ENCODE measurements at places on chromosomes 1 and 21.

DNA sequence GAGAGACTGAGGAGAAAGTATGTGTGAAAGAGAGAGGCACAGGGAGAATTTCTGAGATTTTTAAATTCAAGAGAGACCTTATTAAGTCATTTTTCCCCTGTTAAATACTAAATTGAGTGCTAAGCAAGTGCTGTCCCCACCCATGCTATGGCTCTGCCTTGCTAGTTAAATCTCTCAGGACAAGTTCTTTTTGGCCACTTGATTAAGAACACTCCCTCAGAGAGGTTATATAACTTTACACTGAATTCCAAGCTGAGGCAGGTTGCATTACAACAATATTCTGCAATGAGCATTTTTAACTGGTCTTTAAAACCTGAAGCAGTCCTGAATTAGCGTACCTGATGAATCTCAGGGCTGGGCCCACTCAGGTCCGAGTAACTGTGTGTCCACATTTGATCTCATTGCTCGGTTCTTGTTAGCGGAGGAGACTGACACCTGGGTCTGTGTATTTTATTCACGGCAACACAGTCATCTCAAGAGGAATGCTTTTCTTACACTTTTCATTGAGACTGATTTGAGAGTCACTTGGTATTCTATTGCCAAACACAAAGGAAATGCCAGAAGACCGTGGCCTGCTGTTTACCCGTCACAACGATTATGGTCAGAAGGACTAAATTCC is 187.6 kb upstream of the ST6GALNAC5 start:
- no peak for DNase-seq

- peak; percentile 95 for DNase-seq
These were observed 58.1 kb downstream of the PRKCZ start for GRCh38 chr1:2108213-2108876.

- no peak for DNase-seq
These were observed 243.8 kb downstream of the MATN1 start for GRCh38 chr1:30479575-30479974.

DNA sequence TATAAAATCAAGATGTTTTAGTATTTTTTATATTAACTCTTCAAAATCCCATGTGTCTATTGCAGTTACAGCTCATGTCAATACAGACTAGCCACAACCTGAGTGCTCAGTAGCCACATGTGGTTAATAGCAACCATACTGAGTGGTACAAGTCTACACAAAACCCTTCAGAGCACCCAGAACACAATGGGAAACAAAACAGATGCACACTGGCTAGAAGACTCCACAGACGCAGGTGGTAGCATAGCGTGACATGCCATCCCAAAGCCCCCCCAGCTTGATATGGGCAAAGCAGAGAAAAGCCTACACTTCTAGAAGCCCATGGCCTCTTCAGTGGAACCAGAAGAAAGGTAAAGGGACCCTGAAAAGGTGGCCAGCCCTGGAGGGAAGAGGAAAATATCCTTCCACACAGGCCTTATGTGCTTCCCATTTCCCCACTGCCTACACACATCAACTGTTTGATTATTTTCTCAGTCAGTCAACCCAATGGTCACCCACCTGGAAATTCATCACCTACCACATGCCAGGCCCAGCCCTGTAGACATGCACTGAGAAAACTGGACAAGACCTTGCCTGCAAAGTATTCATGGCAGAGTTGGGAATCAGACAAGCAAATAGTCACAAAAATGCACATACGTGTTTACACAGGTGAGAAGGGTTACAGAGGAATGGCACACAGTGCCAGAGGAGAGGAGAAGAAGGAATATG is 175.0 kb downstream of the VAV3 start:
- DNase-seq: no peak

- DNase-seq: no peak
These were observed 30.9 kb upstream of the PIGK start for GRCh38 chr1:77250126-77250525.

- DNase-seq: no peak
These were observed 37.2 kb downstream of the PBX1 start for GRCh38 chr1:164596172-164596571.

DNA sequence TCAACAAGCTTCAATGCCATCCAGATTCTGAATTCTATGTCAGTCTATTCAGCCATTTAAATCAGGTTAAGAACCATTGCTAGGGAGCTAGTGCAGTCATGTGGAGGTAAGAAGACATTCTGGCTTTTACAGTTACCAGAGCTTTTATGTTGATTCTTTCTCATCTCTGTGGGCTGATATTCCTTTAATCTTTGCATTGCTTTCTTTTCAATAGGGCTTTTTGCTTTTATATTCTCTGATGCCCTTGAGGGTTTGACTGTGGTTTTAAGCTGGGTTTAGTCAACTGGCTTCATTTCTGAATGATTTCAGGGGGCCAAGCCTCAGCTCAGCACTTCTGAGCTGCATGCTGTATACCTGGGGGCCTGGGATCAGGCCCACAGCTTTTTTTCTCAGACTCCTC is 51.0 kb upstream of the GORAB start:
- no peak for DNase-seq

DNA sequence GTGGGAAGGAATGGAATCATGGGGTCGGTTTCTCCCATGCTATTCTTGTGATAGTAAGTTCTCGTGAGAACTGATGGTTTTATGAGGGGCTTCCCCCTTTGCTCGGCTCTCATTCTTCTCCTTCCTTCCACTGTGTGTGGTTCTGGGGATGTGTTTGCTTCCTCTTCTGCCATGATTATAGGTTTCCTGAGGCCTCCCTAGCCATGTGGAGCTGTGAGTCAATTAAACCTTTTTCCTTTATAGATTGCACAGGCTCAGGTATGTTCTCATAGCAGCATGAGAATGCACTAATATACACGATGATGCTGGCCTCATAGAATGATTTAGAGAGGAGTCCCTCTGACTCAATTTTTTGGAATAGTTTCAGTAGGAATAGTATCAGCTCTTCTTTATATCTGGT is 195.4 kb upstream of the IVNS1ABP start:
- no peak for DNase-seq

GRCh38 chr1:193309936-193310475 is 123.6 kb upstream of the B3GALT2 start:
- DNase-seq: no peak

DNA sequence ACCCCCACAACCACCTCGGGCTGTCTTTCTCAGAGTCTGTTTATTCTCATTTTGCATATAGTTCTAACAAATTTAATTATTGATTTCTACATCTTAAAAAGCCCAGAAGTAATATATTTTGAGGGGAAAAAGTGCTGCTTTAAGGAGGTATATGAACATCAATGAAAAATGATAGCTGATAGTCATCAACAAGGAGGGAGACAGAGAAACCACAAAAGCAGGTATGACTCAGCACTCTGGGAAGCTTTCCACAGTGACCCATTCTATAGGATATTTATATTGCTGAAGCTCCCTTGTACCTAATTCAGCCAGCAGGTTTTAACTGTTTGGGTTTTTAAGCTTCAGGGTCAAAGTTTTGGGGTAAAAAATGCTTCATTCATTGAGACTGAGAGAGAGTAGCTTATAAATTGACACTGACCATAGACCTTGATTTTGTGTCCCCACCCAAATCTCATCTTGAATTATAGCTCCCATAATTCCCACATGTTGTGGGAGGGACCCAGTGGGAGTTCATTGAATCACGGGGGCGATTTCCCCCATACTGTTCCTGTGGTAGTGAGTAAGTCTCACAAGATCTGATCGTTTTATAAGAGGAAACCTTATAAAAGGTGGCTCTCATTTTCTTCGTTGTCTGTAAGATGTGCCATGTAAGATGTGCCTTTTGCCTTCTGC is 27.4 kb downstream of the VANGL1 start:
- DNase-seq: no peak

GRCh38 chr21:28604946-28605537 is 387.6 kb downstream of the LTN1 start:
- DNase-seq: no peak

- no peak for DNase-seq
These were observed 7.6 kb downstream of the EPHX4 start for GRCh38 chr1:92037400-92037799.

GRCh38 chr1:29835874-29836273 is 599.6 kb downstream of the PTPRU start:
- no peak for DNase-seq

DNA sequence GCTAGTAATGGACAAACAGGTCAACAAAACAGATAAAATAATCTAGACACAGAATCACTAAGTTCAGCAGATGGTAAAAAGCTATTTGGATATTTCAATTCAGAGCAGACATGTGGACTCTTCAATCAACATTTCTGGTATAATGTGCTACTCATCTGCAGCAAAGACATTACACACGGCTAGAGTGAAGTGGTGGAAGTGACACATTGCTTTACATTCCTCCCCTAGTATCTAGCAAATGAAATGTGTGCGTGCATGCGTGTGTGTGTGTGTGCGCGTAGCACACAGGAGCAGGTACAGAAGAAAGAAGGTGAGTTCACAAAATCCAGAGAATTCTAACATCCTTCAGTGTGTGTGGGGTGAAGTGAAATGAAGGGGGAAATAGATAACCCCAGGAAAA is 8.3 kb downstream of the AHCTF1 start:
- no peak for DNase-seq

Measured in iPS-NIHi11 (cell line).